ENCODE measurements at places on chromosomes 11 and 22. TPM values are rescaled to one million over a fixed set of nuclear protein-coding genes. Genes with fewer than 3 reads are reported as not detected.

RFPL1 gene
- polyA plus RNA-seq = 0.32 TPM

HORMAD2 gene
- not detected for polyA plus RNA-seq

POU2AF2 gene
- polyA plus RNA-seq = not detected

OR52N2 gene
- not detected for polyA plus RNA-seq

GLYAT gene
- polyA plus RNA-seq = not detected

Data from cardiac muscle cell (in vitro differentiated cells and primary cell).